ENCODE measurements at places on chromosomes 3 and 15. TPM values are rescaled to one million over a fixed set of nuclear protein-coding genes. Genes with fewer than 3 reads are reported as not detected.

DNA sequence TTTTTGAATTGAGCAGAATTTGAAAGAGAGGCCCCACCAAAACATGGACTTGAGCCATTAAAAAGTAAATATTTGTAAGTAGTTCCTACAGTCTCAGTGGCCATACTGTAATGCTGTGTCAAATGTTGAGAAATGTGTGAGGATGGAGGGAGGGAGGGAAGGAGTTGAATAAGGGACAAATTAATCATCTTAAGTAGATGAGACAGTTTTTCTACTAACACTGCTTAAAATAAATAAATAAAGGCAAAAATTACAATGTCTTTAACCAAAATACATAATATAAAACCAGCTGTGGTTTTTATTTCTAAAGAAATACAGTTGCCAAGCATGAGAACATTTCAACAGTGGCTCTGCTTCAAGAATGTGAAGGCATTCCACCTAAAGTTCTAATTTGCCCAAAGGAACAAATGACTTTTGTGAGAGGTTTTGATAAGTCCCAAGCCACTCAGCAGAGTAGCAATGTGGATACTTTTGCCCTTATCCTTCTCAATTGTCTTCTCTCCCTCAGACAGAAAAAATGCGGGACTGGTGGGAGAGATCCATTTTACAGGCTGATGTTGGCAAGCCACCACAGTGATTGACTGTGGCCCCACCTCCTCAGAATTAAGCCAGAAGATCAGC lies 427.0 kb upstream of the RARB start:
- DNase-seq: peak; percentile 15

DNA sequence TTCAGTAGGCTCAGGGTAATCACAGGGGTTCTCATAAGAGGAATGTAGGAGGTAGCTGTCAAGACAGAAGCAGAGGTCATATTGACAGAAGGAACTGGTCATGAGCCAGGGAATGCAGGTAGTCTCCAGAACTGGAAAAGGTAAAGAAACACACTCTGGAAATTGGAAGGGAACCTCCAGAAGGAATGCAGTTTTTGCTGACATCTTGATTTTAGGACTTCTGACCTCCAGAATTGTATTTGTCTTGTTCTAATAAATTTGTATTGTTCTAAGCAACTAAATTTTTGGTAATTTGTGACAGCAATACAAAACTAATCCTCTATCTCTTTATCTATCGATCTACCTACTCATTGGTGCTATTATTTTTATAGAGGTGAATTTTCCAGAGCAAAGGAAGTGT lies 49.2 kb downstream of the OTOL1 start:
- DNase-seq: no peak

GRCh38 chr15:75178171-75178937 lies 23.3 kb upstream of the C15orf39 start:
- DNase-seq: peak; percentile 22

The DNAJA4 gene
- 30.1 TPM for total RNA-seq

GRCh38 chr3:89472101-89472500 lies 364.7 kb downstream of the EPHA3 start:
- no peak for DNase-seq

DNA sequence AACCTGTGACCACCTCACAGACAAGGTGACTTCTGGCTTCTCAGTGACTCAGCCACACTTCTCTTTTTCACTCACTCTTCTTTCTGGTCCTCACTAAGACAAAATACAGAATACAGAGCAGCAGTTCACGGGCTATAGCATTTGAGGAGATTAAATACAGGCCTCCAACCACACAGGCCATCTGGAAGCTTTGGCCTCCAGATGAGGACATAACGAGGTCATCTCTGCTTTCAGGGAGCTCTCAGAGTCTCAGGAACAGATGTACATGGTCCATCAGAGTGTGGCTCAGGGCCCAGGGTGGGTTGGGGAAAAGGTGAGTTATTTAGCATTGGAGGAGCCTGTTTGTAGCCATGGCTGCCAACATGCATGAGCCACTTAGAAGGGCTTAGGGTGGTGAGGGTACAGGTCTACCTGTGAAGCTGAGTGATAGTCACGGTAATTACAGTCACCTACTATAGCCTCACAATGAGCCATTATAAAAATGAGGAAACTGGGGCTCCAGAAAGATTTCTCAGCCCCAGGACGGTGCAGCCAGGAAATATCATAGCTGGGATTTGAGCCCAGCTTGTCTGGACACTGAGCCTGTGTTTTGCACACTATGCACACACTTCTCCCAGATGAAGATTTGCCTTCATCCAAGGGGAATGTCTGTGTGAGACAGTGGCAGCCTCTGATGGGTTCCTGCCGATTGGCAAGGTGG lies 159.8 kb upstream of the CTDSPL start:
- DNase-seq: peak; percentile 35

DNA sequence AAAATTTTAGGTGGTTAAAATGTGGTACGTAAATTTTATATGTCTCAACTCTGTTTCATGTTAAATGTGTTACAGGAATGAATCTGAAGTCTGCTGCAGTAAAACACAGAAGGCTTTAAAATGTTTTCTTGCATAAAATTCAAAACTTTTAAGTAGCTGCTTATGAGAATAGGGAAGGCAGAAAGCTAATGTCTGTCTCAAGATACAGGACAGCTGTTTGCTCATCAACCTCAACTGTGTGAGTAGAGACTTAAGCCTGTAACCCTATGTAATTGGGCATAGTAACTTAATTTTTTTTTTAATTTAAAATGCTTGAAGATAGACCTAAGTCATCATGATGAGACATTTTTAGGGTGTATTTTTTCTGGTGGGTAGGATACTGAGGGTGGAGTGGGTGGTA lies 38.9 kb downstream of the ZFAND6 start:
- DNase-seq: no peak

The BCHE gene
- 98.2 TPM for total RNA-seq

The DUOXA2 gene
- total RNA-seq: 3.9 TPM

The UROC1 gene
- total RNA-seq: 0.48 TPM

DNA sequence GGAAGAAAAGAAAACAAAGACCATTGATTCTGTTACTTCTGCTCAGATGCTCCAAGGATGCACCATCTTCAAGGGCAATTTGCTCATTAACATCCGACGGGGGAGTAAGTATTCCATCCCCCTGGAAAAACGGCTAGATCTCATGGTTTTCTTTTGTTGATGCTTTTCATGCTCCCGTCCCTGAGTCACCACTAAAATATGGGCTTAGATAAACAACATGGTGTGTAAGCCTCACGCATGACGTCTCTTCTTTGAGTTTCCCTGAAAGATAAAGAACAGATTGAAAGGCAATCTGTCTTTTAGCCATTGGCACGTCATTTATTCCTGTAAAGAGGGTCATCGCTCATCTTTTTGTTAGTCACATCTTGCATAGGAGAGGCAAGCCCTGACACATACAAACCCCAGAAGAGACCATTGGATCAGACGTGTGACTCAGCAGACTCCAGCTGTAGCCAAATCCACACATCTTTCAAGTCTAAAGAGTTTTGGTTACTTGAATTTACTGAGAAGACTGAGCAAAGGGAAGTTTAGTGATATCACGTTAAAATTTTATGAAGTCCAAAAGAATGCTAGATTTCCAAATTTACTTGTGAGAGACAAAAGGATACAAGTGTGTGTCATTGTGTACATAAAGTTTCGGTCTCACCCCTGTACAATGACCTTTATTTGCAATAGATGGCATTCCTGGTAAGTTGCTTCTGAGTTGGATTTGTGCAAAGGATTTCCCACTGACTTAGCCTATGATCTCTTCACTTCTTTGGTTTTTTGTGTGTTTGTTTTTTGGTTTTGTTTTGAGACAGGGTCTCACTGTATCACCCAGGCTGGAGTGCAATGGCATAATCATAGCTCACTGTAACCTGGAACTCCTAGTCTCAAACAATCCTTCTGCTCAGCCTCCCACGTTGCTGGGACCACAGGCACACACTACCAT lies 110.5 kb downstream of the PGPEP1L start:
- DNase-seq: peak; percentile 90

- DNase-seq: no peak
Measured at GRCh38 chr3:52432691-52433141, 12.2 kb downstream of the SEMA3G start.
